HuH-7 (cell line): ENCODE measurements at places on chromosomes 7 and 10.

GRCh38 chr7:51228386-51228958 lies 88.1 kb downstream of the COBL start:
- DNase-seq: no peak

- DNase-seq: no peak
Observed at GRCh38 chr7:36602511-36602910, 121.8 kb downstream of the AOAH start.

DNA sequence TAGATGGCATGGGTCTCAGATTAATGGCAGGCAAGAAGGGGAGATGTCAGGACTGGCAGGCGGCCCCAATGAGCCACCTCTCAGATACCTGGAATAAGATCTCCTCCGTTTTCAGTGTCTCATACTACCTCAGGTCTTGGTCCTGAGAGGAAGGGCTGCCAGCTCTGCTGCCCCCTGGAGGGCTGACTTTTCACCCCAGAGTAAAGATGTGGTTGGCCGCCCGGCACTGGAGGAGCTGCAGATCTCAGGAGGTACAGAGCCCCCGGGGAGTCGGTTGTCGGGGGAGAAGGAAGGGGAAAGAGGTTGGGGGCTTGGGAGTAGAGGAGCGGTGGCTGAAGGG lies 642 bp upstream of the COL13A1 start:
- peak; percentile 56 for DNase-seq

- DNase-seq: no peak
Observed at GRCh38 chr10:125233726-125234125, 73.4 kb upstream of the CTBP2 start.

DNA sequence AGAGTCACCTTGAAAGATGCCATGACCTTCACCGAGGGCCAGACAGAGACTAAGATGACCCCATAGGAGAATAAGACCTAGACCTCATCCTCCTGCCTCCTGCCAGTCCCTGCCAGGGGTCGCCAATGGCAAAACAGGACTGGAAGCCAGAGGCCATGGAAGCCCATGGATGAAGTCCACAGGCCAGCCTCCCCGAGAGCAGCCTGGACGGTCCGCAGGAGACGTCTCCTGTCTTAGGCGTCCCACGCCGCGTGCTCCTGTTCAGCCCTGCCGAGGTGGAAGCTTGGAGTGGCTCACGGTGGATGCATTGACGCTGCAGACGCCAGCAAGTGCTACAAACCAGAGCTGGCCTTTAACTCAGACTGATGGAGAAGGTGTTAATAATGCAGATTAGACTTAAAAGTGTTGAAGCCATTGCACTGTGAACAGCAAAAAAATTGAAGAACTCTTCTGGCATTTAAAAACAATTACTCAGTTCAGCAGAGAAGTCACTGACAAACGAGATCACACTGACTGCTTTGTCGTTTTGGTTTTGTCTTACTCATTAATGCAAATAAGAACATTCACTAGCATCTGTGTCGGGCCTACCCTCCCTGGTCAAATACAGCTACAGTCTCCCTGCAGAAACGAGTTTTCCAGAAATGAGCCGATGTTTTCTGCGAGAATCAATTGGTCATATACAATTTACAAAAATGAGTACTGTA lies 38.1 kb upstream of the FAM20C start:
- no peak for DNase-seq

DNA sequence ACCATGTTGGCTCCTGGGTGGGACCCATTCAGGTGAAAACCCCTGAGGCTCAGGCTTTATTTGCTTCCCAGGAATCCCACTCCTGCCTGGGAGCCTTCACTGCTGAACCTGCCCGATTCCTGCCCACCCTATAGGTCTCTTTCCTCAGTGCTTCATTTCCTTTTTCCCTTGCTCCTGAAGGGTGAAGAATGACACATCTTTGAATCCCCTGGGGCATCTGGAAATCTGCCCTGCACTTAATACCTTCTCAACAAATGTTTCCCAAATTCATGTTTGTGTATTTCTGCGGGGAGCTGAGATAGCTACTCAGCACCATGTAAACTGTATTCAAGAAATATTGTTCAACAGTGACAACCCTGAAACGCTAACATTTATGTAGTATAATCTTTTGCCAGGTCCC lies 10.3 kb upstream of the PCBD1 start:
- no peak for DNase-seq

DNA sequence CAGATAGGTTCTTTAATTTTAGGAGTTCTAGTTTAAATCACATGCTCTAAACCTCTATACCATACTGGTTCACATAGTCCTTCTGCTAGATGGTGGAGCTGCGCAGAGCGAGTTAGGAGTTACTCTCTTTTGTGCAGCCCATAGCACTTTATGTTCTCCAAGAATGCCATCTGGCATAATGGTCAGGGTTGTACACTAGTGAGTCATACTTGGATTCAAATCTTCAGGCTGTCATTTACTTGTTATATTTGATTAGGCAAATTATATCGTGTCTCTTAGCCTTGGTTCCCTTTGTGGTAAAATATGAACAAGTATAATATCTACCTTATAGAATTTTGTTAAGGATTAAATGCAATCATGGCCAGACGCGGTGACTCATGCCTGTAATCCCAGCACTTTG lies 1078.3 kb downstream of the NRG3 start:
- no peak for DNase-seq

- no peak for DNase-seq
Observed at GRCh38 chr10:124296121-124296812, 122.5 kb downstream of the OAT start.

- DNase-seq: no peak
Observed at GRCh38 chr7:131544449-131545301, 11.8 kb downstream of the PODXL start.

GRCh38 chr7:48046458-48046857 lies 11.1 kb downstream of the C7orf57 start:
- DNase-seq: no peak

DNA sequence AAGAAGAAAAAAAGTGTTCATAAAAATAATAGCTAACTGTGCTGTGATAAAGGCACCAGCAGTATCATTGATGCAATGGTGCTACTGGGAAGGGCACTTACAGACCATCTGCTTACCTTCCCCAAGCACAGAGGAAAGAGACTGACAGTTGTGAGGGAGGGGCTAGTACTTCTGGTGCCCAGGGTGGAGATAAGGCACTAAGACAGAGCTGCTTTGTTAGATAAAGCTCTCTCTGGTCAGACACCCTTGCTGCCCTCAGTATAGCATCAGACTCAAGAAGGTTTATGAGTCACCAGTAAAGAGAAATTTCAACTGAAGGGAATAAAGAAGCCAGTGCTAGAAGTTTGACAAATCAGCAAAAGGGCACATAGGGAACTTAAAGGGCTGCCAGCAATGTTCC lies 325.6 kb downstream of the HPSE2 start:
- no peak for DNase-seq
